Testis (tissue), 5 donors: ENCODE measurements at places on chromosomes 6 and 20. TPM values are rescaled to one million over a fixed set of nuclear protein-coding genes. Genes with fewer than 3 reads are reported as not detected.

DNA sequence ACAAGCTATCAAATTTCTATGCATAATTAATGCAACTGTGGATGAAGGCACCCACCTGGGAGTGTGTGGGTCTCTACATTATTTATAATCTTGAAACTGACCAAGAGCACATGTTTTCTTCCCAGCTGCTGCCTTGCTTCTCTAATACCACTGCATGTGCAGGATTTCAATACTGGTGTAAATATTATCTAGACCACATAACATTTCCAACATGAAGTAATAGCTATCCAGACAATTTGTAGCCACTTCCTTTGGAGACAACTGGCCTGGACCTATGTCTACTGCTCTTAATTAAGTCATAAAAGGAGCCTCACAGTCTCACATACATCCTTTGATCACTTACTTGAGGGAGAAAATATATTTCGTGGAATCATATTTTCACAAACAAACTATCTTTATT is 180.7 kb downstream of the HIVEP2 start:
- H3K27me3 ChIP-seq = no peaks in the 10 kb centered on the region
- no peak overlapping the region for H3K4me3 ChIP-seq
- DNase-seq = no peak
- H3K36me3 ChIP-seq = no peaks in the 10 kb centered on the region
- H3K27ac ChIP-seq = no peak overlapping the region
- H3K4me1 ChIP-seq = no peaks in the 10 kb centered on the region

DNA sequence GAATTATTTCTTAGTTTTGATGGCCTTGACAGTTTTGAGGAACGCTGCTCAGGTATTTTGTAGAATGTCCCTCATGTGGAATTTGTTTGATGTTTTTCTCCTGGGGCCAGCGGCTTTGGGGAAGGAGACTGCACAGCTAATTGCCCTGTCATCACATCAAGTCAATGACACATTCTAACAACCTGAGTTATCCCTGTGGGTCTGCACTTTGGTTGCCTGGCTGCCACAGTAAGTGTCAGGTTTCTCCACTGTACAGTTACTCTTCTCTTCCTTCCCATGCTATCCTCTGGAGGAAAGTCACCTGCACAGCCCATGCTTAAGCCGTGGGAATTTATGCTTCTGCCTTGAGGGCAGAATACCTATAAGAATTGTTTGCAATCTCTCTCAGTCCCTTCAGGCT is 1.4 kb upstream of the TREML4 start:
- H3K27me3 ChIP-seq = no peaks in the 10 kb centered on the region
- no peaks in the 10 kb centered on the region for H3K36me3 ChIP-seq
- no peak overlapping the region for H3K27ac ChIP-seq
- H3K4me1 ChIP-seq = no peaks in the 10 kb centered on the region
- no peak for DNase-seq

GRCh38 chr20:48314925-48315592 is 512.7 kb downstream of the PREX1 start:
- H3K4me3 ChIP-seq = no peak overlapping the region
- H3K27me3 ChIP-seq = no peaks in the 10 kb centered on the region
- no peak overlapping the region for H3K27ac ChIP-seq
- peaks cover 15% of the 10 kb centered on the region for H3K4me1 ChIP-seq

DNA sequence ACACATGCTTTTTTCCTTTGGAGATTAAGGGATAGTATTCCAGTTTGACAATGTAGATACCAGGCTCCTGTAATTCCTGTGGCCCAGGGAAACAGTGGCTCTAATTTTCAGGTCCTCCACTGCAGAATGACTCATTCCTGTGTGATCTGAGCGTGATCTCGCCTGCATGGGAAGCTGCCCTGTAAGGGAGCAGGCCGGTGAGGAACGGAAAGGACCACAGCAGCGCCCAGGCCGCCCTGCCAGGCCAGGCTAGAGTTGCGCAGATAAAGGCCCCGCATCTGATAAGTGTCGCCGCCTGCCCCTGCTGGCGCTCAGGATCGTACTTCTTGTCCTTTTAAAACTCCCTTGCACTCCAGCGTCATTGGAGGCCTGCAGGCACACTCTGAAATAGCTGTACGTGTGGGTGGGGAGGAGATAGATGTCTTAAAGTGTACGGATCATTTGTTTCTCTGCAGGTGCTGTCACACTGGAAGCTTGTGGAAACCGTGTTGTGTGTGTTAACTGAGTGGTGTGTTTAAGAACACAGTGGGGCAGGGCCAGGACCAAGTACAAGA is 60.7 kb downstream of the SYNJ2 start:
- H3K4me1 ChIP-seq = peaks cover 44% of the 10 kb centered on the region
- H3K27ac ChIP-seq = peak overlapping the region; percentile 47
- no peaks in the 10 kb centered on the region for H3K27me3 ChIP-seq
- no peaks in the 10 kb centered on the region for H3K36me3 ChIP-seq
- DNase-seq = peak; percentile 75

- peak; percentile 49 for DNase-seq
- no peaks in the 10 kb centered on the region for H3K27me3 ChIP-seq
- no peak overlapping the region for H3K27ac ChIP-seq
- H3K36me3 ChIP-seq = no peaks in the 10 kb centered on the region
Measured at GRCh38 chr20:62782149-62782892, 14.0 kb upstream of the MRGBP start.

GRCh38 chr20:24762371-24762770 is 186.7 kb upstream of the CST7 start:
- H3K36me3 ChIP-seq = no peaks in the 10 kb centered on the region
- H3K27ac ChIP-seq = no peak overlapping the region
- no peak overlapping the region for H3K4me3 ChIP-seq
- DNase-seq = no peak
- H3K27me3 ChIP-seq = no peaks in the 10 kb centered on the region

- no peaks in the 10 kb centered on the region for H3K4me1 ChIP-seq
- DNase-seq = no peak
- H3K27me3 ChIP-seq = no peaks in the 10 kb centered on the region
Measured at GRCh38 chr6:13700232-13700631, 11.4 kb downstream of the RANBP9 start.

DNA sequence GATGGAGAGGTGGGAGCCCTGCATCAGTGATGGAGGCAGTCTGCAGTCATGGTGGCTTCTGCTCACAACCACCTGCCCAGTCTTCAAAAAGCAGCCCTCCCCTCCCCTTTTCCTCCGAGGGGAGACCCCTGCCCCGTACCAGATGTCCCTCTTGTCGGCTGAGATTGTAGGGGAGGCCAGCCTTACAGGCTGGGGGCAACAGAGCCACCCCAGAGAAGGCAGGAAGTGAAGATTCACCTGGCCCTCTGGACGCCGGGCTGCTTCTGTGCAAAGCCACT is 4.5 kb downstream of the TNFRSF6B start:
- H3K36me3 ChIP-seq = no peaks in the 10 kb centered on the region
- no peaks in the 10 kb centered on the region for H3K27me3 ChIP-seq
- peaks cover 19% of the 10 kb centered on the region for H3K4me1 ChIP-seq
- no peak overlapping the region for H3K27ac ChIP-seq
- H3K4me3 ChIP-seq = no peak overlapping the region

- no peaks in the 10 kb centered on the region for H3K4me1 ChIP-seq
- no peak overlapping the region for H3K4me3 ChIP-seq
- no peaks in the 10 kb centered on the region for H3K36me3 ChIP-seq
- peak overlapping the region; percentile 58 for H3K27ac ChIP-seq
- no peaks in the 10 kb centered on the region for H3K27me3 ChIP-seq
Measured at GRCh38 chr6:143107440-143107839, 46.8 kb downstream of the AIG1 start.

DNA sequence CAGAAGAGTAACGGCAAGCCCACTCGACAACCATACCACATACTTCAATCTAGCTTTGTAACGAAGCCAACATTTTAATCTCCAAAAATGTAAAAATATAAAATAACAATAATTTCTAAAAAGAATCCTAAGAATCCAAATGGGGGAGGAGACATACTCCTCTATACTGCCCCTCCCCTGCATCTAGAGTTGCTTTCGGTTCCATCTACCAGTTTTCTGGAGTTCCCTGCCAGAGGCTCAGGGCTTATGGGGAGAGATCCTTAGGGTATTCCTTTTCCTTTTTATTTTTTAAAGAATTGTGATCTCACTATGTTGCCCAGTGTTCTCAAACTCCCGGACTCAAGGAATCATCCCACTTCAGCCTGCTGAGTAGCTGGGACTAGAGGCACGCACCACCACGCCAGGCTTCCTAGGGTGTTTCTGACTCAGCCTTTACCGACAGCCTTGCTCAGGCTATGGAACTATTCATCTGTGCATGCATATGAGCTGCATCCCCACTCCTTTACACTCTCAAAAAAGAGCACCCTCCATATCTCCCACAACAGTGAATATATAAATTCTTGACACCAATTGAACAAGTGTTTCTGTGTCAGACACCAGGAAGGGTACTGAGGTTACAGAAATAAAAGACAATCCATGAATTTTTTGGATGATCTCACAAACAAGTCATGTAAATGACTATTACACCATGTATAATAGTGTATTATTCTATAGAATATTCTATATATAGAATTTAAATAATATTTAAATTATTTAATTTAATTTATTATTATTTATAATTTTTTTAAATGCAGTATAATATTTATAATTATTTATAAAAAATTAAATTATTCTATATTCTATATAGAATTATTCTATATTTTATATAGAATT is 40.7 kb upstream of the UBR2 start:
- peak; percentile 37 for DNase-seq
- H3K4me3 ChIP-seq = no peak overlapping the region
- no peaks in the 10 kb centered on the region for H3K27me3 ChIP-seq

DNA sequence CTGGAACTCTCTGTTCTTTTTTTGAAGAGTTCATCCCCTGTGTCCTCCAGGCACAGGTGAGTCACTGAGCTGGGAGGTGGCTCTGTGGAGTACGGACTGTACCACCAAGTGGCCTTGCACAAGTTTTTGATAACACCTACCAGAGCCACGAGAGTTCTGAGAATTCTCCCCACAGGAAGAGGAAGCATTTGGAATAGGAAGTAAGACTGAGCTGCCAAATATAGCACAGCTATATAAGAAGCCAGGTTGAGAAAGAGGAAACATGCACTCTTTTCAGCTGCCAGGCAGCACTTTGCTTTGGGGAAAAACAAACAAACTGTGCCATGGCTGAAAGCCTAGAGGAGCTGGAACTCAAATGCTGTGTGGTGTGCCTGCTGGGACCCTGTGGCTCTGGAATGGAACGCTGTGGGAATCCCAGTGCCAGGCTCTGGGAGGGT is 70.8 kb upstream of the RIPOR2 start:
- H3K4me3 ChIP-seq = no peak overlapping the region
- H3K36me3 ChIP-seq = no peaks in the 10 kb centered on the region
- no peak for DNase-seq
- no peaks in the 10 kb centered on the region for H3K27me3 ChIP-seq
- peaks cover 8% of the 10 kb centered on the region for H3K4me1 ChIP-seq

DNA sequence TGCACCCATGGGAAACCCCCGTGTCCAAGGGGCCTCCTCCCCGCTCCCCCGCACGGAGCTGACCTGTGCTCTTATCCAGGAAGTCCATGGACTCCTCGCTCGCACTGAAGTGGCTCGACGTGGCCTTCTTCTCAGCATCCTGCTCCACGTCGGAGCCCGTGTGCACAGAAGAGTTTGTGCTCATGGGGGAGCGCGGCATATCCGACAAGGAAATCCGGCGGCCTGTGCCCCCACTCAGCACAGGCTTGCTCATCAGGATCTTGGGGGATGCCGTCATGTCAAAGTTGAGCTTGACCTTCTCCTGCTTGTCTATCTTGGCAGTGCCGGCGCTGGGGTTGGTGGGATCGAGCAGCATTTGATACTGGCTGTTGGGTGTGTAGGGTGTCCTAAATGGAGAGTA is 80.2 kb downstream of the ZMYND8 start:
- no peaks in the 10 kb centered on the region for H3K36me3 ChIP-seq
- H3K4me3 ChIP-seq = no peak overlapping the region
- DNase-seq = no peak
- peak overlapping the region; percentile 76 for H3K27ac ChIP-seq

DNA sequence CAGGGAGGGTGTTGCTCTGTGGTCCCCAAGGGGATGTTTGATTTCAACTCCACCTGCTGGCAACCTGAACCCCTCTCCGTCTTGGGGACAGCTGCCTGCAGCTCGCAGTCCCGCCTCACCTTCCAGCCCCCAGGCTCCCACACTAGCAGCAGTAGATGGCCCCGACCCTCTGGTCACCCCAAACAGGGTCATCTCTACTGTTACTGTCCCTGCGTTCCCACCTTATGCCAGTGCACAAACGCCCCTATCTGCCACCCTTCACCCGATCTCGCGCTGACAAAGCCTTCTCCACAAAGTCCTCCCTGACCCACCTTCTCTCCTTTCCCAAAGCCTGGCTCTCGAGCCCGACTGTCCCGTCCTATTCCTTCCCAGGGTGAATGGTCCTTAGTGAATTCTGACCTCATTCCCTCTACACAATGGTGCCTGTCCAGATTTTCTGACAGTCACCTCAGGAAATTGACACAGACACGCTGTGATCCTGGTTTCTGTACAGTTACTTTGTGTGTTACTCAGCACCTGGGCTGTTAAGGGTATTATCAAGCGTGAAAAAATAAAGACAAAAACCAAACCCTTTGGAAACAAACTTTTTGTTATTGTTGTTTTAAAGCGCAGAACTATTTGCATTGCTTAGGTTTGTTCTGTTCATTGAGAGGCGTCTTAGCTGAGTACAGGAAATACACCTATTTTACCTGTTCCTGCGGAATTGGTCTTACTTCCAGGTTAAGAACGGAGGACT is 728 bp downstream of the FUT9 start:
- no peak overlapping the region for H3K4me3 ChIP-seq
- no peak for DNase-seq
- H3K27ac ChIP-seq = no peak overlapping the region
- H3K4me1 ChIP-seq = peaks cover 4% of the 10 kb centered on the region

GRCh38 chr6:56147766-56148165 is 99.6 kb downstream of the COL21A1 start:
- H3K36me3 ChIP-seq = no peaks in the 10 kb centered on the region
- H3K4me3 ChIP-seq = no peak overlapping the region
- DNase-seq = no peak
- H3K27me3 ChIP-seq = no peaks in the 10 kb centered on the region
- H3K27ac ChIP-seq = no peak overlapping the region

DNA sequence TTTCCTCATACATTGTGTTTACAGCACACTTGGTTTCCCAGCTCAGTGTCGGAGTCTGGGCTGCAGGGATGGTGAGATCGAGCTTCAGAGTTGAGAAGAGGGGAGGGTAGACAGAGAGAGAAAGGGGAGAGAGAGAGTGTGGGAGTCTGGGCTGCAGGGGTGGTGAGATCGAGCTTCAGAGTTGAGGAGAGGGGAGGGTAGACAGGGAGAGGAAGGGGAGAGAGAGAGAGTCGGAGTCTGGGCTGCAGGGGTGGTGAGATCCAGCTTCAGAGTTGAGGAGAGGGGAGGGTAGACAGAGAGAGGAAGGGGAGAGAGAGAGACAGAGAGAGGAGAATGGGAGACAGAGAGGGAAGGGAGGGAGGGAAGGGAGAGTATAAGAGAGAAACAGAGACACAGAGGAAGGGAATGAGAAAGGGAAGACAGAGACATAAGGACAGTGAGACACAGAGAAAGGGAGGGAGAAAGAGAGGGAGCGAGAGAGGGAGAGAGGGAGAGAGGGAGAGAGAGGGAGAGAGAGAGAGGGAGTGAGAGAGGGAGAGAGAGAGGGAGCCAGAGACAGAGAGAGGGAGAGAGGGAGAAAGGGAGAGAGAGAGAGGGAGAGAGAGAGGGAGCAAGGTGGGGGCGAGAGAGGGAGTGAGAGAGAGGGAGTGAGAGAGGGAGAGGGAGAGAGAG is 222.7 kb upstream of the GMDS start:
- H3K36me3 ChIP-seq = no peaks in the 10 kb centered on the region
- H3K4me3 ChIP-seq = no peak overlapping the region
- no peaks in the 10 kb centered on the region for H3K4me1 ChIP-seq
- no peaks in the 10 kb centered on the region for H3K27me3 ChIP-seq
- H3K27ac ChIP-seq = no peak overlapping the region
- DNase-seq = no peak

The SLC22A3 gene
- 10.3 TPM for total RNA-seq

The ZNF165 gene
- 17.9 TPM for total RNA-seq

The DUSP22 gene
- 129 TPM for total RNA-seq

The TFAP2B gene
- 0.24 TPM for total RNA-seq

The PTK6 gene
- total RNA-seq = not detected

The MUC21 gene
- not detected for total RNA-seq

The FILIP1 gene
- 2.7 TPM for total RNA-seq

The DLL1 gene
- 4.6 TPM for total RNA-seq

The CGA gene
- not detected for total RNA-seq
